ENCODE measurements at places on chromosomes 6 and 20. TPM values are rescaled to one million over a fixed set of nuclear protein-coding genes. Genes with fewer than 3 reads are reported as not detected.

The MRAP2 gene
- total RNA-seq = 0.16 TPM

The SEL1L2 gene
- total RNA-seq = not detected

The MAP7 gene
- 5.2 TPM for total RNA-seq

The PARD6B gene
- 2.0 TPM for total RNA-seq

The PAX1 gene
- total RNA-seq = not detected

The FRK gene
- total RNA-seq = 0.80 TPM

The C20orf144 gene
- not detected for total RNA-seq

The ZNF292 gene
- total RNA-seq = 30.4 TPM

The C4A gene
- total RNA-seq = 36.2 TPM

The SMLR1 gene
- not detected for total RNA-seq

The NANP gene
- total RNA-seq = 7.5 TPM

DNA sequence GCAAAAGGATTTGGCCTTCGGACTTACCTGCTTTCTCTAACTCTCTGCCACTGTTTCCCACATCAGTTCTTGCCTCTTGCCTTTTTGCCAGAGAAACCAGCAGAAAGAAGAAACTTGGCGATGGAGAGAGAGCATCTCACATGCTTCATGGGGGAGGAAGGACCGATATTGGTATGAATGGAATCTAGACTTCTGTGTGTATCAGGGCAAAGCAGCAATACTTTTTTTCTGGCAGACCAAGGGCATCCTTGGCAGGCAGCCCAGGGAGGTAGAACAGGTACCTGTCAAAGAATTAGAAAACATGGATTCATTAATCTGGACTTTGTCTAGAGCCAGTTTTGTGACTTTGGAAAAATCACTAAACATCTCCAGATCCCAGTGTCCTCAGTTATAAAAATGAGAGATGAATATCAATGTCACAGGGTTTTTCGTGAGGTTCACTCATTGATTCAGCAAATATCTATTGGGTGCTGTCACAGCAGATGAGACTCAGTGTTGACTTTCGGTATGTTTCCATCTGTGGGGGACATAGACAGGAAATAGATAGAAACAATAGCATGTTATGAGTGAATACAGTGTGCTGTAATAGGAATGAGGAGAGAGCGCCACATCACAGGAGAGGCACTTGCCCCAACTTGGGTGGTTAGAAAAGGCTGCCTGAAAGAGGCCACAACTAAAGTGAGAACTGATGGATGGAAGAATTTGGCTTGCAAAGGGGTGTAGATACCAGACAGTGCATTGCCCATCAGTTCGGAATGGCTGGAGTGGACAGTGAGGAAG lies 114.1 kb downstream of the CD83 start:
- DNase-seq = no peak

DNA sequence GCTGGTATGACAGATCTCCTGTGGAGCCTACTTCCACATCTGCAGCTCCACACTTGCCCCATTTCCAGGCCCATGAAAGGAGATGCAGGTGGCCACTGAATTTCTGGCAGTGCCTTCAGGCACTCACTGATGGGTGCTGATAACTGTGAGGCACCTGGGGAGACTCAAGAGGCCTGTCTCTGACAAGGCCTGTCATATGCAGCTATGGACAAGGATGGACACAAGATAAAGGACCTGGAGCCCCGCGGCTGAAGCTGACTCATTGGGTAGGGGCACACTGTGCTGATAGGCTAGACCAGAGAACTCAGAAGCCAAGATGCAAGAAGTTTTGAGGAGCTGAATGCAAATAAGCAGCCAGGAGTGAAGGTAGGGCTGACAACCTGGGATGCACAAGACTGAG lies 81.0 kb upstream of the LRFN2 start:
- DNase-seq = no peak

DNA sequence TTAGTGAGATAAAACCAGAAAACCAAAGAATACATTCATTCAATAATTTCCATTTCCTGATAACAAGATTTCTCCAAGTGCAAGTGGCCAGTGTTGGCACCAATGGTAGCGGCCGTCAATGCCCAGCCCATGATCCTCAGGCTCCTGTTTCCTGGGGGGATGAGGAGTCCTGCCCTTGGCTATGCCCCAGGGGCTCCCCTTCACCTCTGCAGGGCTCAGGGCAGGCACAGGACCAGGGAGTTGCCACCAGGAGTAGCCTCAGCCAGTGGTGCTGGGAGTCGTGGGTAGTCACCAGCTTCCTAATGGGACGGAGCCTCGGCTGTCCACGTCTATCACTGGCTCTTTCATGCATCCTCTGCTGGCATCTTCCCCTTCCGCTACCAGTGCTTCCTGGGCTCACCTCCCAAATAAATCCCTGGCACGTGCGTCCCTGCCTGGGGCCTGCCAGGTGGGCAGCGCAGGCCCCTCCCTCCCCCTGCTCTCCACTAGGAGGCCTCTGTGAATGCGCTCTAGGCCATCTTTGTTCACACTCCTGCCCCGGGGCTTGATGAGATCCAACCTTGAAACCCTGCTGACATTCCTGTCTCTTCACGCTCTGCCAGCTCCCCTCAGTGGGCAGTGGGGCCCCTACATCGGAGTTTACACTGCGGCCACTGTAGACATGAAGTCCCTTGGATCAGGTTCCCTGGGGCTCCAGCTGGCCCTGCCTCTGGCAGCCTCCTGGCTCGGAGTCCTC lies 215.7 kb downstream of the SYNDIG1 start:
- peak; percentile 76 for DNase-seq

DNA sequence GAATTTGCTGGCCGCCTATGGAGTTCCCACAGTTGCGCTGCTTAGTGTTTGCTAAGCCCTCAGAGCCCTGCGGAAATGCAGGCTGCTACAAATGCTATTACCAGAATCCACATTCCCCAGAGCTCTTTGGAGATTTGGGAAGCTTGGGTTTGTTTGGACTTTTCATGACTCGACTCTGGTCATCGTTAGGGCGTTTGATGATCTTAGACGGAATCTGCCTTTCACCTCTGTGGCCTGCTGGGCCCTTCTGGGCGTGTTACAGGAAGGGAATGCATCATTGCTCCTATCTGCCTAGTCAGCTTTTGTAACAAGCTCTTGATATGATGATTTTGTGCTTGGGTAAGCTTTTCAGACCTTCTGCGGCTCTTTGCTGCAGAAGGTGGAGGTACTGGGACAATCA lies 50.8 kb downstream of the EYA2 start:
- no peak for DNase-seq

DNA sequence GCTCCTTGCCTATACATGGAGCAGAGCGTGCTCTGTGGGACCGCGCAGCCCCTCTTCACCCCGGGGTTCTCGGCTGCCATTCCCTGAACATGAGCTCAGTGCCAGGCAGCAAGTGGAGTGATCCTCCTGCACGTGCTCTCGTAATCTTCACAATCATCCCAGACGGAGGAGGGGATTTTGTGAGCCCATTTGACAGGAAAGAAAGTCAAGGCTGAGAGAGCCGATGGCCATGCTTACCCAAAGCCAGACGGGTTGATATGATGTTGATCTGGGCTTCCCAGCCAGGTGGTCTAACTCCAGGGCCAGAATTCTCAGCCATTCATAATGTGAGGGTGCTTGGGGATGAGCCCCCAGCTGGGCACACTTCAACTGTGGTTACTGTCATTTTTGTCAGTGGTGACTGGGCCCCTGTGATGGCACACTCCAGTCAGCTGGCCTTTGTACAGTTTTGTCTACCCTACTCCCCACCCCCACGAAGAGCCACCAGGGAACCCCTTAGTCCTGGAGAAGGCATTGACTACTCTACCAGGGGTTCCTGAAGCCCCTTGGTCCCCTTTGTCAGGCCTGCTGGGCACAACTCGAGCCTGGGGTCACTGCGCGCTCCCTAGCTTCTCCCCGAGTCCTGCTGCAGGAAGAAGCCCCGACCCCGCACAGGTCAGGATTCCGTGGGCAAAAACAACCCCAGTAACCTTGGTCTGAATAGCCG lies 1.5 kb downstream of the APCDD1L start:
- no peak for DNase-seq

DNA sequence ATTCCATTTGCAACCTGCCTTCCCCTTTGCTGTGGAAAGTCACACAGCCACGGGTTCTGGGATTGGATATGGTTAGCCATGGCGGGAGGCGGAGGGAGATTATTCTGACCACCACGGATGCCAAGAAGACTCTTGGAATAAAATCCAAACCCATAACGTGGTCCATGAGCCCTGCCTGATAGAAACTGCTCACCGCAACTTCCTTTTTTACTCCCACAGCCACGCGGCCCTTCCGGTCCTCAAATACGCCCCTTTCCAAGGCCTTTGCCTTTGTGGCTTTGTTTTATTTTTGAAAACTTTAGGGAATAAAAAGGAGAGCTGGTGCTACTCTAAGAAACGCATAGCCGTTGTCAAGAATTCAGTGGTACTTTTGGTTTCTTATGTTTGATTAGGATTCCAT lies 602.5 kb upstream of the CDH4 start:
- DNase-seq = no peak

GRCh38 chr6:33164665-33165373 lies 27.4 kb downstream of the COL11A2 start:
- peak; percentile 57 for DNase-seq

- no peak for DNase-seq
Observed at GRCh38 chr6:56278171-56278591, 30.8 kb upstream of the COL21A1 start.

- DNase-seq = no peak
Observed at GRCh38 chr6:50846144-50846851, 27.6 kb downstream of the TFAP2B start.

DNA sequence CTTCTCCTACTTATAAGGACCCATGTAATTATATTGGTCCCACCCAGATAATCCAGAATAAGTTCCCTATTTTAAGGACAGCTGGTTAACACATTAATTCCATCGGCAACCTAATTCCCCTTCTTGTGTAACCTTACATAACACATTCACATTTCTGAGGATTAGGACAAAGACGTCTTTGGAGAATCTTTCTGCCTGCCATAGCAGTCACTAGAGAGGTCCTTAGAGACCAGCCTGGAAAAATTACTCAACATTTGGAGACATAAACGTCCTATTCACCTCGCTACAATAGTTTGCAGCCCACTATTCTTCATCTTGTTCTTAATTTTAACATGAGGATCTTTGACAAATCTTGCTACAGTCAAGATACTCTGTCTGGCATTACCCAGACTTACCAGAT lies 100.1 kb downstream of the MAFB start:
- no peak for DNase-seq

DNA sequence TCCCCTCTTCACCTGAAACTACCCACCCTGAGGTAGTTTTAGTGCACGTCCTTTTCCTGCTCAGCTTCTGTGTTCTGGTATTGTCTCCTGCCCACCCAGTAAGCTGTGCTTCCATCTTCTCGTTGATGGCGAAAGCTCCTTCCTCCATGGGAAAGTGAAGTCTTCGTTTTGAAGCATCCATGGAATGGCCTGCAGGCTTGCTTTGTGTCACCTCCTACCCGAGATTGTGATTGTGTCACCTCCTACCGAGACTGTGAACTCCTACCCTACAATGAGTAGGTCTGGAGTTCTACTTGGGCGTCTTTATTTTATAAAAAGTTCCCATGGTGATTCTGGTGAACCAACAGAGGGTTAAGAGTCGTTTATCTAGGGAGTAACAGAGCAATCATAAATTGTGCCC lies 25.9 kb downstream of the SLC9A8 start:
- DNase-seq = no peak

DNA sequence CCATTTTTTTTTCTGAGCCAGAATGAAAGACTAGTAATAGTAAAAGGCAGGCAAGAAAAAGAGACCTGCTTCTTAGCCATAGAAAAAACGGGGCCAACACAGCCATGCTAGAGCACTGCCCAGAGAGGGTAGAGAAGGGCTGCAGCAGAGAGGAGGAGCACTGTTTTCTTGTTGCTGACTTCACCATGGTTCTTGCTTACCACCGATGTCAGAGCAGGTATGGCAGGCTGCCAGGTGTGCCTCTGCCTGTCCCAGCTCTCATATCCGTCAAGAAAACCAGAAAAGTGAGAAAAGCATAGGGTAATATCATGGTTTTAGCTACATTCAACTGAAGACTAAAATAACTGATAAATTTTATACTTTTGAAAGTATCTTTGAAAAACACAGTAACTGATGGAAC lies 60.7 kb downstream of the DTNBP1 start:
- no peak for DNase-seq

DNA sequence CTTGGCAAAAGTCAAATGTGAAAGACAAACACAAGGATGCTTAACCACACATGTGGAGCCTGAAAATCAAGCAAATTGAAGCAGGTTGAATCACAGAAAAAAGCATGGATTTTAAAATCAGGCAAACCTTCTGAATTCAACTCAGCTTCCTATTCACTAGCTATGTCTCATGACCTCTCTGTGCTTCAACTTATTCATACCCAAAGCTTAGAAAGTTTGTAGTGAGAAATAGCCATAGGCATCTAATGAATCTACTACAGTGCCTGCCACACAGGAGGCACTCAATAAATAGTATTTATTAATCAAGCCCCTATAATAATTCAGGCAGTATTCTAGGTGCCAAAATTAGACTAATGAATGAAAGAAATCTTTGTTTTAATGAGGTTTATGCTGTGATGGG lies 112.2 kb upstream of the TNFAIP3 start:
- DNase-seq = no peak

DNA sequence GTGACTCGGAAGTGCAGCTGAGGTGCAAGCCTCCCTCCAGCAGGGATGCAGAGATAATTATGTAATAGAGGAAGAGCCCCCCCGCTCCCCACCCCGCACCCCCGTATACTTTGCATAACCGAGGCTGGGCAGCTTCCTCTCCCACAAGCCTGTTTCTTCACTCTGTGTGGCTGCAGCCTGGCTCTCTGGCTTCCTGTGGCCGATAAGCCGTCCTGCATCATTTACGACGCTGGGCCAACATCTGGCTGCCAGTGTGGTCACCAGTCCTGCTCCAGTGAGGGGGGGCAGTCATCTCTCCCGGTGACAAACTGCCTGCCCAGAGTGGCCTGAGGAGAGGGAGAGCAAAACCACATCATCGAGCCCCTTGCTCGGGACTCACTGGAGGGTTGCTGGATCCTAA lies 59.2 kb downstream of the RBM38 start:
- no peak for DNase-seq

DNA sequence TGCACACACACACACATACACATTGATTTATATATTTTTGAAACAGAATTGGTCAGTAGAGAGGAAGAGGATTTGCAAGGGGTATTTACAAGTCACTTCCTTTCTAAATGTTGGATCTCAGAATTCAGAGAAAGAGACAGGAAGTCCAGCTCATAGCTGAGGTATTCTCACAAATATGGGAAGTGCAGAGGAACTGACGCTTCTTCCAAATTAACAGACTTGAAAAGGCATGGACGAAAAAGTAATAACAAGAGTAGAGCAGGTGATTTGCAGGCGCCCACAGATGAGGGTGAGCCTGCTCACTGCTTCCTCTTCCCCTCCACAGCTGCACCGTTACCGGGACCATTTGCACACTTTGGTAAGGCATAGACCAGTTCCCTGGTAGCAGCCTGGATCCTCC lies 246.4 kb downstream of the PHACTR1 start:
- DNase-seq = no peak

- peak; percentile 87 for DNase-seq
Observed at GRCh38 chr6:170087941-170088581, 202.8 kb downstream of the DLL1 start.

DNA sequence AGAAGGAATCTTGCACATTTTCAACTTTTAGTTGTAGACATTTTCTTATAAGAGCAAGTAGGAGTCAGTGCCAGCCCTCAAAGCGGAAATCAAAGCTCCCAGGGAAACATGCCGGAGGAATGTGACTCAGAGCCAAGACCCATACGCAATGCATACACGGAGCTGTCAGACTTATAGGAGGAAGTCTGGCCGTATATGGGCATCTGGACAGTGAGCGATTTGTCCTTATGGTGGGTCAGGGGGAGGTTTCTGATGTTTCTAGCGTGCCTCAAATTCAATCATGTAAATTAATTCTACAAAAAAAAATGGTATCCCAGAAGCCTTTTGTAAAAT lies 3.6 kb upstream of the CCN2 start:
- DNase-seq = no peak

- no peak for DNase-seq
Observed at GRCh38 chr6:99165838-99166237, 183.6 kb downstream of the FAXC start.

All from mesenteric fat pad (tissue), 1 donor.